ENCODE measurements at places on chromosomes 1 and 21.

DNA sequence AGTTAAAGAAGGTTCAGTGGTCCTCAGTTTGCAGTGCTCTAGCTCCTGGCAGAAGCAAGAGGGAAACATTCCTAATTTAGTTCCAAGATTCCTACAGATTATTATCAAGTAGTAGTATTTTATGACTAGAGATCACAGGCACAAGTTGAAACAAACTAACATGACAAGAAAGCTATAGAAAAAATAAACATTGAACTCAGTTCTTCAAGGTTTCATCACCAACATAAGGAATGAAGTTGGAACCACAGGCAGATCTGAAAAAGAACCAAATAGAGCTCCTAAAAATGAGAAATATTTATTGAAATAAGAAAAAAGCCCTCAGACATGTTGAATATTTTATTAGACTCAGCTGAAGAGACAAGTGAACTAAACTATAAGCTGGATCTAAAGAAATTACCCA lies 40.6 kb downstream of the PDC start:
- ATAC-seq = no peak

- ATAC-seq = no peak
Measured at GRCh38 chr1:8590721-8591351, 226.6 kb downstream of the RERE start.

- ATAC-seq = no peak
Measured at GRCh38 chr1:93728480-93729131, 47.0 kb upstream of the BCAR3 start.

- no peak for ATAC-seq
Measured at GRCh38 chr1:244236101-244236500, 185.0 kb downstream of the ZBTB18 start.

DNA sequence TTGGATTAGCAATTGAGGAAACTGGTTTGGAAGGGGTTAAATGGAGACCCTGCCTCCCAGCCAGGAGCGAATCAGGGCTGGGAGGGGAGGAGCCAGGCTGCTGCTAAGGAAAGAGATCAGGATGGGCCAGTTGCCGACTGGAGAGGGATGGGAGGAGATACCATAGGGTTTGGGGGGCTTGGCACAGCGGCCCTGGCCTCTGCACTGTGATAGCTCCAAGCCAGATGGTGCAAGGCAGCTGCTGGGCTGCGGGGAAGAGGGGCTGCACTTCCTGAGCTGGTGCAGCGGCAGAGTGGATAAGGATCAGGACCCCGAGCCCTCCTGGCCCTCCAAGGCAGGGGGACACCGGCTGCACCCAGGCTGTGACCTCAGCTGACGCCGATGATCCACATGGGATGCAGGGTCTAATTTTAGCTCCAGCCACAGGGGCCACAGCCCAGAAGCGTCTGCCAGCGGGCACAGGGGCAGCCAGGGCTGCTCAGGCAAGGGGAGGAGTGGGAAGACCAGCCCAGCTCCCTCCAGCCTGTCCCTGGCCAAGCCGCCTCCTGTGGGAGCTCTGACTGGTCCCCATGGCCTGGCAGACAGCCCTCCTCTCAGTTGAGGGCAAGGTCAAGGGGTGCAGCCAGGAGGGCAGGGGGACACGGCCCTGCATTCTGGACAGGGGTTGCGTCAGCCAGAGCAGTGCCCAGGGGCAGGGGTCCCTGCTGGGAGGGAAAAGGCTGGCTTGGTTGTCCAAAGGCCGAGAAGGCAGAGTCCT lies at the start of gene EXTL1:
Gene EXTL1 (plus strand): TSS at position 129 of the 757 bp plus-strand sequence. CDS start 872 bp downstream, outside the sequence.
- ATAC-seq = no peak

All from activated CD4-positive, CD25-positive, alpha-beta regulatory T cell treated with anti-CD3 and anti-CD28 coated beads, Interleukin-2, amount 50 U/mL, for 24 hours (primary cell).